GM06990 (cell line): ENCODE measurements at places on chromosomes 2 and 18.

- no peak for DNase-seq
Measured at GRCh38 chr2:138959031-138959430, 178.8 kb upstream of the NXPH2 start.

DNA sequence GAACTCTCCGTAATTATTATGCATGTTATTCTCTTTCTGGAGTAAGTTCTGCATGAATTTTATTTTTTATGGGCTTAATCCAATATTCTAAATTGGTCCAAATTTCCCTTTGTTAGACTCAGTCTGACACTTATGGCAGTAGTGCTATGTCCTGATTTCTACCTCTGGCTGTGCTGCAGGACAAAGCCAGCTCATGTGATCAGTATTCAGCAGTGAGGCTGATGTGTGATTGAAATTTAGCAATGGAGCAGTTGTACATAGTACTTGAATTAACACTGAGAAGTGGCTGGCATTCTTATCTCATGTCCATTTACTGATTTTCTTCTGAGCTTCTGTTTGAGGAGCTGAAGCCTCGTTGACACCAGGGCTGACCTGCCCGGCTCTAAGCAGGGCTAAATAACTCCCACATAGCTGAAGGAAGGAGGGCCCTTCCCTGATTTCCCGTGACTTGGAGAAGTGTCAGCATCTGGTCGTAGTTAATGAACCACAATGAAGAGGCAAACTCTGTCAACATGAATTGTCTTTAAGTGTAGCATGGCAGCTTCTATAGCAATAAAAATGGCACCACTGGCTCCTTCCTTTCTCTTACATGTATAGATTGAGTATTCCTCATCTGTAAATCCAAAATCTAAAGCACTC is 159.0 kb upstream of the RASGRP3 start:
- no peak for DNase-seq

GRCh38 chr2:204024503-204024902 is 87.9 kb downstream of the ICOS start:
- DNase-seq, result no peak

GRCh38 chr2:63665846-63666475 is 77.2 kb downstream of the MDH1 start:
- no peak for DNase-seq

DNA sequence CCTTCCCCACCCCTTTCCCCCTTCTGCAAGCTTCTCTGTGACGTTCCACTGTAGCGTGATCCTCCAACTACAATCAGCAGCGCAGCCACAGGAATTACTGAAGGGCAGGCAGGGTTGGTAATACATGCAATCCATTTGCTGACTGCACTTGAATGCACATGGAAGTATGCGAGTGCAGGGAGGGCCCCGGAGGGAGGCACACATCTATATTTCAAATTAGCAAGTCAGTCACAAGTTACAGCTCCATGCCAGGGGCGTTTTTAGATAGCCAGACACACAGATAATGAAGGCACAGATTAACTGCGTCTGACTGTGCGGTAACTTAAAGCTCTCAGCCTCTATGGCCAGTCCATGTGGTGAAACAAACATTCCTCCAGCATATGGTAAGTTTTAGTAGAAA is 209.2 kb upstream of the GATA6 start:
- no peak for DNase-seq

DNA sequence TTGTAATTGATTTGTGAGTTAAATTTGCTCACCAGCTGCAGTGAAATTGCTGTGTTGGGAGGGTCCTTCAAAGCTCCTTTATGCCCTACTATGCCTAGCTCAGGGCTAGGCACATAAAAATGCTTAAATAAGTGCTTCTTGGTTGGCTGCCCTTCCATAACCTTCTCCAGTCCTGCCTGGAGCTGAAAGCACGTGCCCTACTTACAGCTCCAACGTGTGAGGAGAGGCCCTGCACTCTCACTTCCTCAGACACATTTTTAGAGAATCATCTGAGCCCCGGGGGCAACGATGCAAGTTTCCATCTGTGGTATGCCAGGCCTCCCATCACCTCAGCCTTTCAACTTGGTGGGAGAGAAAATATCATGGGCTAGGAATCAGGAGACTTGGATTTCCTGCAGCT is 202.7 kb downstream of the BCL11A start:
- no peak for DNase-seq

DNA sequence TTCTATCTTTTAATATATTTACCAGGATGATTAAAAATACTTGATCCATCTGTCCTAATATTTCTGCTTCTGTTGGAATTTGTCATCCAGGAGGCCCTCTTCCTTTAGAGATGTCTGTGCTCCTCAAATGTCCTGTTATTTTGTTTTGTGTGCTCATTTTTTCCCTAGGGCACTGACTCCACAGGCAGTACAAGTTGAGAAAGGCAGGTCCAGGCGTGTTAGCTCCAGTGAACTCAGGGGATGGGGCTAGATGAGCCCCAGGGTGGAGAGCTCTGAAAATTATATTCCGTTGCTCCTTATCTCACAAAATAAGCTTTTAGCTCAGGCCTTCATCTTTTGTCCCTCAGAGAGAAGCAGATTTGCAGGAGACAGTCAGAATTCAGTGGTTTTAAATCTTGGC is 105.7 kb downstream of the SLC4A3 start:
- DNase-seq, result no peak

DNA sequence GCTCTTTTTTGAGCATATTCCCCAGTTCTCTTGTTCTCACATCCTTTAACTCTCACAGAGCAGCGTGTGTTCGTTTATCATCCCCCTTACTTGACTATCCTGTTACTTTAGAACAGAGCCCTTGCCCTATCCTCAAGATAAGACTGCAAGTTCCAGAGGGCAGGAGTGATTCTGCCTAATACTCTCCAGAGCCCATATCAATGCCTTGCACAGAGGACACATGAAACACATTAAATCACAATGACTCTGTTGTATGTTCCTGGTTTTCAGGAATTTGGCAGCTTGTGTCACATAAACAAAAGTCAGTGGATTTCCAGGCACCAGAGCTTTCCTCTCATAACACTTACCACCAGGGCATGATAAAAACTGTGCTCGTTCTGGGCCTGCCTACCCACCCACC is 156.7 kb downstream of the RNF144A start:
- DNase-seq, result no peak
